ENCODE measurements at places on chromosomes 1 and 21.

GRCh38 chr21:44419679-44420078, 35.6 kb upstream of the LRRC3 start:
- DNase-seq = no peak

DNA sequence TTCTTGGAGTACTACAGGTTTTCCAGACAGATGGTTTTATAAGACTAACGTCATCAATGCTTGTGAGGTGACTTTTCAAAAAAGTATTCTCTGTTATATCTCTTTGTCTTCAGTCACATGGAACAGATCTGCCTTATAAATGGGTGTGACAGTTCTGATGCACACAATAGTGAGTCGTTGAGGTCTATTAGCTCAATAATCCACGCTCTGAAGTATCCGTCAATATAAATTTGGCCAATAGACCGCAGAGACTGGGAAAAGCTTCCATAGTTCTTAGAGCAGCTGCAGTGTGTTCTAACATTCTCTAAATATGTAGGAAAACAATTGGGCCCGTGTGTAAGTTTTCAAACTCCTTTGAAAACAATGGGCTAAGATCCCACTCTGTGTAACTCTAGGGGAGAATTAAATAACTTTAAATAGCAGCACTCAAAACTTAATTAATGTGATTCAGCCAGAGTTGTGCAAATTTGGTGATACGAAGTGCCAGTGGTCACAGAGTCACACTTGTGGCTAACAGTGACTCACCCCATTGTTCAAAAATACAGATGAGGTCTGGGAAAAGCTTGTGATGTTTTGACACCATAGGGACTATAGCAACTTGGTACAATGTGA, 316.0 kb downstream of the LMO4 start:
- DNase-seq = no peak

DNA sequence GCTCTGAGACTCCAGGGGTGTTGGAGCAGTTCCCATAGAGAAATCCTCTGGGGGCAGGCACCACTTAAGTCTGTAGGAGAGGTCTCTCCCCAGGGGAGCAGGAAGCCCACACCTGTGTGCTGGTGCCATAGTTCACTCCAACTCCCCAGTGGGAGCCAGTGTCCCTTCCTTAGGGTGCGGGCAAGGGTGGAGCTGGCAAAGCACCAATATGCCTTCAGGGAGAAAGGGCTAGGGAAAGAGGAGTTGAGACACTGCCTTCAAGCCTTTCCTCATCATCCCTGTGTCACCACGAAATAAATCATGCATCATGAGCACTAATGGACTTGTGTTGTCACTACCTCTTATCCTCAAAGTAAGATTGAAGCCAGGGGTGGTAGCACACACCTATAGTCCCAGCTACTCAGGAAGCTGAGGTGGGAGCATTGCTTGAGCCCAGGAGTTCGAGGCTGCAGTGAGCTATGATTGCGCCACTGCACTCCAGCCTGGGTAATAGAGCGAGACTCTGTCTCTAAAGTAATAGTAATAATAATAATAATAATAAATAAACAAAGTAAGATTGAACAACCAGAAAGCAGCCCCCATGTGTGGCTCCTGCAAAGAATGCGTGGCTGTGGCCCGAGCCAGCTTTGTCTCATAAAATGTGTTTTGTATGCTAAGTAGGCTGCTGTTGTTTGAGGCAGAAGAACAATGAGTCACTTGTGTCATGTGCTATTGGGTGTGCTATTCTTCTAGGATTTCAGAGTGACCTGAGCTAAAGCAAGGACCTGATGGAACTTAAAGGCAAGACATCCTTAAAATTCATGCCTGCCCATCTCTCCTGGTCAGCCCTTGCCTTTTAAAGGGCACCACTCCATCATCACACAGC, 6.7 kb upstream of the TIE1 start:
- no peak for DNase-seq

DNA sequence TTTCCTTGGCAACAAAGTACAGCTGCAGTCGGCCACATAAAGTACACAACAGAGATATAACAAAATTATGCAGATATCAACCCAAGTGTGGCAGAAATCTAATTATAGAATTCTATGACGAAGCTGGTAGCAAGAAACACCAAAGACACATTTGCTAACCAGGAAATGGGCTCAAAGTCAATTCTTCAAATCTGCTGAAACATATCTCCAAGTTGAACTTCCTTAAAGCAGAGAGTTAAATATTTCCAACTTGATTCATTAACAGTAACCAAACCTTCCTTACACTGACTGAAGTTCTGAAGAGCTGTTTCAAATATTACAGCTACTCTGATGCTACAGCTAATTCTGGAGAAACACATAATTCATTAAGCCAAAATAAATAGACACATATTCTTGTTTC, 67.6 kb upstream of the SDC3 start:
- DNase-seq = no peak

DNA sequence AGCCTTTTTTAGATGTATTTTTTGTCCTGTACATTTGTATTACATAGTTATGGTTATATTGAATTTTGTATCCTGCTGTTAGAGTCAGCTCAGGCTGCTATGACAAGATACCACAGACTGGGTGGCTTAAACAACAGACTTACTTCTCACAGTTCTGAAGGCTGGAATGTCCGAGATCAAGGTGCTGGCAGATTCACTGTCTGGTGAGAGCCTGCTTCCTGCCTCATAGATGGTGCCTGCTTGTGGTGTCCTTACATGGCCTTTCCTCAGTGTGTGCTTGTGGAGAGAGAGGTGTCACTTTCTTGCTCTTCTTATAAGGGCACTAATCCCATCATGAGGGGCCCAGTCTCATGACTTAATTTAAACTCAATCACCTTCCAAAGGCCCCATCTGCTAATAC, 23.1 kb upstream of the MYSM1 start:
- no peak for DNase-seq

- no peak for DNase-seq
Measured at GRCh38 chr1:12770620-12771019, 2.9 kb upstream of the PRAMEF12 start.

GRCh38 chr1:28021064-28021463, 61.3 kb downstream of the XKR8 start:
- no peak for DNase-seq

- peak; percentile 12 for DNase-seq
Measured at GRCh38 chr1:114122941-114123618, 30.6 kb downstream of the SYT6 start.

GRCh38 chr21:15141261-15141970, 76.6 kb upstream of the NRIP1 start:
- no peak for DNase-seq

- no peak for DNase-seq
Measured at GRCh38 chr1:205505791-205506190, 1.3 kb downstream of the CDK18 start.

DNA sequence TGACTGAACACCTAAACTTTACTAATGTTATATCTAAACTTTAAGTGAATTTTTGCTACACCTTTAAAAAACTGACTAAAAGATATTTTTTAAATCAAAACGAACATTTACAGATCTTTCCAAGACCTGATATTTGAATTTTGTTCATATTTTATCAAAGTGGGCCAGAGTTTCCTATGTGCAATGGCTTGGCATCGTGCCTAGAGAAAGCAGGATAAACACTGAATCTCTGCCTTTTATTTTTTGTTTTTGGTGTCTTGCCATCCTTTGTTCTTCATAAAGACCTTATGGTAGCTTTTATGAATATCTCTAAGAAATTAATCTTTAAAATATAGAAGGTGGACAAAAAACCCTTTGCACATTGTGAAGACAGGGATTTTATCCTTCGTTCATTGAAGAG, 25.8 kb upstream of the VPS26C start:
- DNase-seq = no peak

DNA sequence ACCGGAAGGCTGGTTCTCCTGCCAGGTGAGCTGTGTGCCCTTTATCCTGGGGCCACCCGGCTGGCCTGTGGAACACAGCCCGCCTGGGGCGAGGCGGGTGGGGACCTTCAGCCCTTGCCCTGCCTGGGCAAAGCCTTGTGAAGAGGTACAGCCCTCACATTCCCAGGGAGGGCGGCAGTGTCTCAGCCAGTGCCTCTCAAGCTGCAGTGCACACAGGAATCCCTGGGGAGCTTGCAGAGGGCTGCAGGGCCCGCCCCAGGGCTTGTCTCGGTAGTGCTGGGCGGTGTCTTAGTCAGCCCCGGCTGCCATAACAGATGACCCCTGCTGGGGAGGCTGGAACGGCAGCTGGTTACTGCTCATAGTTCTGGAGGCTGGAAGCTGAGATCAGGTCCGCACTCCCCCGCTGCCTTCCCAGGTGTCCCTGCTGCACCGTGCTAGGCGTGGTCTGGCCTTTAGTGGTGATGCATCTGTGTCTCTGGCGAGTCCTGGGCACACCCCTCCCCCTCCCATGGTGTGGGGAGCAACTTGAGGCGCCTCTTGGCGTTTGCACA, 12.6 kb downstream of the DFFB start:
- DNase-seq = no peak

- no peak for DNase-seq
Measured at GRCh38 chr21:28993293-28993629, 584 bp upstream of the LTN1 start.

- no peak for DNase-seq
Measured at GRCh38 chr21:42490720-42491119, 5.3 kb downstream of the RSPH1 start.

DNA sequence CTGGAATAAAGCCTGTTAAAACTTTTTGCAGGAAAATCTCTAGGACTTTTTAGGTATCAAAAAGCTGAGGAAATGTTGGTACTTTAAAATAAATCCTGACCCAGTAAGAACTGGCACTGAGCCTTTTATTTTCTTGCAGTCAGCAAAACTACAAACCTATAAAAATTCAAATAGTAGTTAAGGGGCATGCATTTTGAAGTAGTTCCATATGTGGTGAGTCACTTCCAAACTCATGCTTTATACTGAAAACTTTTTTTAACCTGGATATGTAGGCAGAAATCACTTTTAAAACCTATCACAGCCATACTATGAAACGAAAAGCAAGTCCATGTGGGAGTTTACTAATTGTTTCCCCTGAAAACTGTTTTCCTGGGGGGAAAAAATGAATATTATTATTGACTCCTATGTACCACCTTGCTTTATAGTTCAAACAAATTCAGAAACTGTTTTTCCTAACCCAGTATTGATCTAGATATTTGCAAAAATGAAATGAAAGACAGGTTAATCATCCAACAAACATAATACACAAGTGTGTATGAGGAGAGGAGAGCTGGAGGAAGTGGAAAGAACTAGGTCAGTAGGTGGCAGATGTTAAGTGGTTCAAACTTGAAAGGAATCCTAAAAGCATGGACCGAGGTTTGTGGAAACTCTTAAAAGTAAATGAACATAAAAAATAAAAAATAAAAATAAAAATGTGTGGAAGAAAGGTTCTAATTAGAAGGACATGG, 30.5 kb downstream of the NRIP1 start:
- no peak for DNase-seq

GRCh38 chr1:171718216-171718615, 23.6 kb downstream of the VAMP4 start:
- DNase-seq = no peak

GRCh38 chr1:199399996-199400724, 627.4 kb upstream of the NR5A2 start:
- no peak for DNase-seq

- no peak for DNase-seq
Measured at GRCh38 chr21:43819511-43820405, 30.4 kb downstream of the RRP1 start.

DNA sequence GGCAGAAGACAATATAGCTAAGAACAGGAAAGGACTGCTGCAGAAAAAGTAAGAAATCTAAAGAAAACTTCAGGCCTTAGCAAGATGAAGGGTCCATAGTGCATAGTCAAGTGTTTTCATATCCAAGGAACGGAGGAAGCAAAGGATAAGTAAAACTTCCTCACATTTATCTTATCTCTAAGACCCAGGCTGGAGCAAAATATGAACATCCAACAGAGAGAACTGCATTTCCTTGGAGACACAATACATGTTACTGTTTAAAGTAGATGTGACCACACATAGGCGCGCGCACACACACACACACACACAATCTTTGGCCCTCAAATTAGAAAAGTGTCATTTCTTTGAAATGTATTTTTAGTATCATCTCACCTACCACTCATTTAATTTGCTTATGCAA, 66.7 kb downstream of the TTLL7 start:
- DNase-seq = no peak

GRCh38 chr1:15180189-15180588, 26.6 kb downstream of the TMEM51 start:
- DNase-seq = no peak

DNA sequence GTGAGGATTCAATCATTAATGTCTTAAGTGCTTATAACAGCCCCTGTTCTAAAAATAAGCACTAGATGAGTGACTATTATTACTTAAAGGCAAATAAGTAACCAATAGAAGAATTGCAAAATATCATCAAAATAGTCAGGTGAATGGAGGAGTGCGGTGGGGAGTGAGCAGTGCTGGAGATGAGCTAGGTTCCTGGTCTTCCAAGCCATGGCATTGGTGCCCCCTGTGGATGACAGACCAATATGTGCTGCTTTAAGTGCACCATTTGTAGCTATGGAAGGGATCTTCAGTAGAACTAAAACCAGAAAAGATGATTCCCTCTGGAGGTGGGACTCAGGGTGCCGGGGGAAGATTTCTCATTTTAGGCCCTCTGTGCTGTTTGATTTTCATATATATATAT, 46.1 kb upstream of the SLC30A1 start:
- DNase-seq = peak; percentile 76

- no peak for DNase-seq
Measured at GRCh38 chr1:217062586-217062985, 339.4 kb upstream of the ESRRG start.

GRCh38 chr1:88946861-88947260, 45.6 kb downstream of the KYAT3 start:
- peak; percentile 2 for DNase-seq

DNA sequence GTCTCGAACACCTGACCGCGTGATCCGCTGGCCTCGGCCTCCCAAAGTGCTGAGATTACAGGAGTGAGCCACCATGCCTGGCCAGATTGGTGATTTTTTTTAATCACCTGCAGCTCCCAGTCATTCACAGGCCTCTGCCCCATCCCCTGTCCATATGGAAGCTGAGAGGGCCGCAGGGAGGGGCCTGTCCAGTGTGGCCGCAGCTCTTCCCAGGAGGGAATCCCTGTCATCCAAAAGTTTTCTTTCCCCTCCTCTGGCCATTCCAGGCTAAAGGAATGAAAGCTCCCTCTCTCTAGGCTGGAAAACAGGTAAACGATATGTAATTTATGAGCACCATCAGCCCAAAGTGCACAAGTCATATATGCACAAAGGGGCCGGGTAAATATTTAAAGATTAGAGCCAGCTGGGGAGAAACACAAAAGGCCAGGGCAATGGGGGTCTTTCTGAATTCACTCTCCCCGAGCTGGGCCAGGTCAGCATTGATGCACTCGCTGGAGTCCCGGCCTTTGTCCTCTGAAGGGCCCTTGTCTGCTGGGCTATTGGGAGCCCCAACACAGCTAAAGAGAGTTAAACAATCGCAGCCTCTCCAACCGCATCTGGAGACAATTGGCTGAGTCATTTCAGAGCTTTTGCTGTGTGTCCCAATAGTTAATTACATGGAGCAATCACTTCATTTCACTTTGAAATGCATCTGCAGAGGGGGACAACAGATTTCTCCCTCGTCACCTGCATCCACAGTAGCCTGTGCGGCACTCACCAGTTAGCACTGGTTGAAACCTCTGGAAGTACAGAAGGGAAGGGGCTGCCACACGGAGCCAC, 3.8 kb upstream of the HES3 start:
- no peak for DNase-seq

- DNase-seq = no peak
Measured at GRCh38 chr1:44524655-44525500, 119.8 kb downstream of the RNF220 start.

GRCh38 chr1:110310300-110310699, 28.9 kb upstream of the RBM15 start:
- DNase-seq = no peak

All from HL-60 (cell line).